ENCODE measurements at places on chromosomes 7 and 10.
A peak's percentile ranks its signal among the peaks of the same experiment; 100 is the strongest.

DNA sequence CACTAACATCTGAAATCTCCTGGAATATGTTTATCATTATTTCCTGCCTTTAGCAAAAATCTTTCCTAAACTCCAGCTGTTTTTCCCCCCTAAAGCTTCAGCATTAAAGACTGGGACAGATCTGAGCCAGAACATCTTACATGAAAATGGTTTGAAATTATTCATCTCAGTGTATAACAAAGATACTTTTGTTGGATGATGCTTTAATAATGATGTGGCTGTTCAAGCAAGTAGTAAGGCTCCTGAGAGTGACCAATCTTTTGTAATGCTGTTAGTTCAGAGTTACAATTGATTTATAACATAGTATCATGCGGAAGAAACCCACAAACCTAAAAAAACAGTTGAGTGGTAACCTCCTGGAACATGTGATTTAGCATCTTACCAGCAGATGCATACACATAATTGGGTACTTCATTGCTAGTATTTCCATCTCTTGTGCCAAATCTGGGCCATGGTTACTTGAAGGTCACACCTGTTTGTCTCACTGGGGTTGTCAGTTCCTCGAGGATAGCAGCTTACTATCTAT is 1.5 kb downstream of the BZW2 start:
- no peak for DNase-seq

- DNase-seq, result no peak
Measured at GRCh38 chr7:18262058-18262457, 233.5 kb upstream of the HDAC9 start.

- no peak for DNase-seq
Measured at GRCh38 chr7:134293002-134293740, 23.6 kb downstream of the SLC35B4 start.

DNA sequence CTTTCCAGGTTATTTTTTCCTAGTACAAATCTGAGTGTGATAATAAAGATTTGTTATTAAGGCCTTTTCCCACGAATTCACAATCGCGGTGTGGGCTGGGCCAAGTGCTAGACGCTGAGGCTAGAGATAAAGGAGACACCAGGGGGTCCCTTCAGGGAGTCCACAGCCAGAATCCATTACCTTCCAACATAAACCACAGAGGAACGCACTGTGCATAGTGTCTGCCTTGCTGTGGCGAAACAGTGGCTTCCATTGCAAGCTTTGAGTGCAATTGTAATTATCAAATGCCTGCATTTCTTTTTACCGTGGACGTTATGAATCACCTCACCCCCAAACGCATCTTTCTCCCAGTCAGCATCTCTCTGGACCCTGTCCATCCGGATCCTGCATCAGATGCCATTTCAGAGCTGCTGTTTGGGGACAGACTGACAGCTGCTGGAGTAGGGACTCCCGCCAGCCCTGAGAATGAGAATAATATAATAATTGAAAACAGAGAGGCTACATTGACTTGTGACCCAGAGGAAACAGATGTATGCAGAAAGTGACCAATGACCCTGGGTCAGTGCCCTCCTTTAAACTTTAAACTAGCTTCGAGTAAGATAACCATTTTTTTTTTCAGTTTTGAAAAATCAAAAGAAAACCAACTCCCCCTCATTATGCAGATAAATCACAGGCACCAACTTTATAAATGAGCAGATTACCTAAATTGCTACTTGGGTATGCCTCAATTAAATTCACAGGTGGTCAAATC is 456.2 kb upstream of the NRP1 start:
- no peak for DNase-seq

- no peak for DNase-seq
Measured at GRCh38 chr7:156673454-156673853, 32.9 kb downstream of the RNF32 start.

- DNase-seq, result peak; percentile 90
Measured at GRCh38 chr10:110353244-110354119, 48.8 kb upstream of the SMNDC1 start.

GRCh38 chr7:129159539-129159938 is 15.0 kb downstream of the TSPAN33 start:
- no peak for DNase-seq

DNA sequence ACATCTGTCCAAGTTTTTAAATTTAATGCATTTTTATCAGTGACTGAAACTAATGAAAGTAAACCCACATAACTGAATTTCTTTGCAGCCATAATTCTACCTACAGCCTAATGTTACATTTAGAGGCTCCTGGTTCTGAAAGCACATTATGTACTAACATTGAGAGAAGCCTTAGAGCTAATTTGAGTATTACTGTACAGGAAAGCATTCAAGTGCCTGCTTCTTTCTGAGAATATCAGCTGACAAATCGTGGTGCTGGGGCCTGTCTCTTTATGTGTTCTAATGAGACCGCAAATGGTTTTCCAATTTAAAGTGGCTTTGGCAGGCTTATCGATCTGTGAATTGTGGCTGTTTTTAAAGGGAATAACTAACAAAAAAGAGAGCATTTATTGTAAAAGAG is 32.3 kb upstream of the DGKB start:
- no peak for DNase-seq

DNA sequence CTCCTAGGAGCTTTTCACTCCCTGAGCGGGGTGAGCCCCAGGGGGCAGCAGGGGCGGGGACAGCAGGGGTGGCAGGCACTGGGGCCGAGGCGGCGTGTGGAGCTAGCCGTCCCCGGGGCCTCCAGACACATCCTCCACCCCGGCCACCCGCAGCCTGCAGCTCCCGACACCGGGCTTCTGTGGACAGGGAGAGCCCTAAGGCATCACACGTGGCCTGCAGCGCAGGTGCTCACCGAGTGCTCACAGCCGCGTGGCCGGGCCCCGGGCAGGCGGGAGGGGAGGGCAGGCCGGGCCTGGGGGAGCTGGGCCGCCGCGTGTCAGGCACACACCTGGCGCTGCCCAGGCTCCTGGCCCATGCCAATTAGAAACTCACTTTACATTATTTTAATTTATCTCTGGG is 51.4 kb downstream of the MICALL2 start:
- no peak for DNase-seq

- peak; percentile 26 for DNase-seq
Measured at GRCh38 chr10:124289851-124290795, 128.6 kb downstream of the OAT start.

Data from skeletal muscle cell (primary cell).